Activated CD4-positive, alpha-beta T cell treated with anti-CD3 and anti-CD28 coated beads for 1 hour (primary cell): ENCODE measurements at places on chromosomes 11 and 22.

DNA sequence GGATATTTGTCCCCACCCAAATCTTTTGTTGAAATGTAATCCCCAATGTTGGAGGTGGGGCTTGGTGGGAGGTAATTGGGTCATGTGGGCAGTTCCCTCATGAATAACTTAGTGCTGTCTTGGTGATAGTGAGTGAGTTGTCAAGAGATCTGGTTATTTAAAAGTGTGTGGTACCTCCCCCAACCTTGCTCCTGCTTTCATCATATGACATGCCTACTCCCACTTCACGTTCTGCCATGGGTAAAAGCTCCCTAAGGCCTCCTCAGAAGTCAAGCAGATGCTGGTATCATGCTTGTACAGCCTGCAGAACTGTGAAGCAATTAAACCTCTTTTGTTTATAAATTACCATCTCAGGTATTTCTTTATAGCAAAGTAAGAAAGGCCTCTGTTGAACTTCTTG, 30.6 kb downstream of the AAMDC start:
- no peak for DNase-seq

GRCh38 chr11:105988197-105988596, 33.8 kb downstream of the MSANTD4 start:
- DNase-seq, result no peak

GRCh38 chr11:12591706-12592105, 82.5 kb upstream of the TEAD1 start:
- DNase-seq, result no peak

DNA sequence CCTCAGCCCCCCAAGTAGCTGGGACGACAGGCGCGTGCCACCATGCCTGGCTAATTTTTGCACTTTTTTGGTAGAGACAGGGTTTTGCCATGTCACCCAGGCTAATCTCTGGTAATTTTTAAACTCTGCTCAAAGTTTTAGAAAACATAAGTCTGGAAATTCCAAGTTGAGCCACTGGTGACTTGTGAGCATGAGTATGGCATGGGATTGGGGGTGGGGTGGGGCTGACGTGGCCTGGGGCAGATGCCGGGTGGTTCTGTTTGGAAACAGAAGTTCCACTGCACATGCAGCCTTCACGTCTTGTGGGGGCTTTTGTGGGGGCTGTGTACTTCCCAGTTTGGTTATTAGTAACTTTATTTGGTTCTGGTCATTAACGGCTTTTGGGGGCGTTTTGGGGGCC, 67.3 kb downstream of the PTPRJ start:
- DNase-seq, result no peak

DNA sequence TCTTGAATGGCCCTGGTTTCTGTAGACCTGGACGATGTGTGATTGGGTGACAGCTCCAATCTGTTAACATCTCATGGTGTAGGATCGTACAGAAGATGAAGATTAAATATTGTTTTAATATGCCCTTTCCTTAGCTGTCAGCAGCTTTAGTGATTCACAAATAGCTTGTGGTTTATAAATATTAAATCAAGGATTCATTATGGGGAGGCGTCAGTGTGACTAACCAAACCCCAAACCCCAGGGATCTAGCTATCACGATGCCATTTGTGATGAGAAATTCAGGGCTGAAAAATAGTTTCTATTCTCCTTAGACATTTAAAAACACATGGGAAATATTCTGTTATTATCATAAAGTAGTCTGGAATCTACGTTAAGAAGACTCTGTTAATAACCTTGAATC, 73.4 kb downstream of the NCAM1 start:
- no peak for DNase-seq

GRCh38 chr11:116471608-116472256, 301.1 kb downstream of the BUD13 start:
- no peak for DNase-seq

GRCh38 chr11:46410021-46410420, 18.4 kb upstream of the CHRM4 start:
- no peak for DNase-seq

- DNase-seq, result no peak
Measured at GRCh38 chr22:24437741-24438328, 10.4 kb downstream of the ADORA2A start.

DNA sequence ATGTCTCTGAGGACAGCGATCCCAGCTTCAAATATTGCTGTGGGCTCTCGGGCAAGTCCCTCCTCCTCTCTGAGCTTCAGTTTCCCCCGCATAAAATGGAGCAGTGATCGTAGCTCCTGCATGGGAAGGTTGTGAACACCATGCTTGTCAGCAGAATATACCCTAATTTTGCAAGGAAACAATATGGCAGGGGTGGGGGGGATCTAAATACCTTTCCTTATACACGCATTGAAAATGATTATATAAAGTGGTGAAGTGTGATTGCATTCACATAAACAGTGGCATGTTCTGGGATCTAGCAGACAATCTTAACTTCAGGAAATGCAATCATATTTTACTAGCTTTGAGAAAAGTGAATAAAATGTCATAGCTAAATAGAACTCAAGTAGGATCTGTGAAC, 24.0 kb upstream of the RTN4R start:
- DNase-seq, result no peak

DNA sequence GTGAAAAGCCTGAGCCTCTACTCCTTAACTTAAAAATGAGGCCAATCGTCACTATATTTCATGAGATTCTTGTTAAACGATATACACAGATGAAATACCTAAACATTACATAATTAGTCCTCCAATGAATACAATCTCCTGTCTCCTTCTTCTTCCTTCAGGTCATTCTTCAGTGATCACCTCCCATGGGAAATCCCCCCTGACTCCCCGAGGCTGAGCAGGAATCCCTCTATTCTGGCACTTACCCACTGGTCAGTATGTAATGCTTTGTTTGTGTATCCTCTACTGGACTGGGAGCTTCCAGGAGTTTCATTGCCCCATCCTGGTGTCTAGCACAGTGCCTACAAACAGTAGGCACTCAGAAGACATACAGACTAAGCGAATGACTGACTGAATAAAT, 52.3 kb downstream of the RAB38 start:
- no peak for DNase-seq

GRCh38 chr22:49566693-49567092, 261.0 kb downstream of the BRD1 start:
- no peak for DNase-seq

GRCh38 chr11:125214601-125215565, 50.3 kb downstream of the PKNOX2 start:
- no peak for DNase-seq

DNA sequence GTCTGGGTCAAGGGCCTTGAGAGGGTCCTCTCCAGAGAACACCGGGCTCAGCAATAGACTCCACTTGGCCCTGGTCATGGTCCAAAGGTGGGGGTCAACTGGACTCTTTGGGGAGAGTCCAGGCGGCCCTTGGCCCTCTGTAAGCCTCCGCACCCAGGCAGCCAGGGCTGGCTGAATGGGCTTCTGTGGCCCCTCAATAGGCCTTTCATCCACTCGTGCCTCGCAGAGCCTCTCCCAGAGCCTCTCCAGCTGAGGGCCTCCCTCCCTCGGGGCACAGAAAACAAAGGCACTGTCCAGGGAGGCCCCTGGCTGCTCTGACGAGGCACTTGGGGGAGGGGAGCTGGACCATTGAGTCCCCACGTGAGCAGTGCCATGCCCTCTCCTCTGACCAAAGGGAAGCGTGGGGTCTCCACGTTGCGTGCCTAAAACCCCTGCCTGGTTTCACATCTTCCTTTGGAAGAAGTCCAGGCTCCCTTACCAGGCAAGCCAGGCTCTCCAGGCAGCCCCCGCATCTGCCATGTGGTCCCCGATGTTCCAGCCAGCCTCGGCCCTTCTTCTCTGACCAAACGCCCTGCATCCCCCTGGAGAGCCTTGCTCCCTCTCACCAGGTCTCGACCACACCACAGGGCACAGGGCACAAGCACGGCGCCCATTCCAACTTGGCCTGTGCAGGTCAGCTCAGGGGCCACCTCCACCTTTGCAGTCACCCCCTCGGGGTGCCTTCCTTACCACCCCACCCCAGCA, 15.5 kb downstream of the KIAA0930 start:
- no peak for DNase-seq

- no peak for DNase-seq
Measured at GRCh38 chr11:8709002-8709672, 26.5 kb downstream of the RPL27A start.

GRCh38 chr22:32905400-32905799, 103.9 kb downstream of the TIMP3 start:
- DNase-seq, result no peak
